GM19239 (cell line): ENCODE measurements at places on chromosomes 3 and 15.

- DNase-seq, result no peak
Measured at GRCh38 chr3:124601190-124601589, 129.1 kb upstream of the UMPS start.

GRCh38 chr15:99844150-99844549 is 110.9 kb upstream of the LYSMD4 start:
- no peak for DNase-seq

- DNase-seq, result no peak
Measured at GRCh38 chr15:90184119-90184785, 16.9 kb upstream of the SEMA4B start.

- no peak for DNase-seq
Measured at GRCh38 chr3:115615001-115615814, 8.1 kb upstream of the GAP43 start.

GRCh38 chr3:63762180-63762579 is 56.9 kb upstream of the C3orf49 start:
- DNase-seq, result no peak

DNA sequence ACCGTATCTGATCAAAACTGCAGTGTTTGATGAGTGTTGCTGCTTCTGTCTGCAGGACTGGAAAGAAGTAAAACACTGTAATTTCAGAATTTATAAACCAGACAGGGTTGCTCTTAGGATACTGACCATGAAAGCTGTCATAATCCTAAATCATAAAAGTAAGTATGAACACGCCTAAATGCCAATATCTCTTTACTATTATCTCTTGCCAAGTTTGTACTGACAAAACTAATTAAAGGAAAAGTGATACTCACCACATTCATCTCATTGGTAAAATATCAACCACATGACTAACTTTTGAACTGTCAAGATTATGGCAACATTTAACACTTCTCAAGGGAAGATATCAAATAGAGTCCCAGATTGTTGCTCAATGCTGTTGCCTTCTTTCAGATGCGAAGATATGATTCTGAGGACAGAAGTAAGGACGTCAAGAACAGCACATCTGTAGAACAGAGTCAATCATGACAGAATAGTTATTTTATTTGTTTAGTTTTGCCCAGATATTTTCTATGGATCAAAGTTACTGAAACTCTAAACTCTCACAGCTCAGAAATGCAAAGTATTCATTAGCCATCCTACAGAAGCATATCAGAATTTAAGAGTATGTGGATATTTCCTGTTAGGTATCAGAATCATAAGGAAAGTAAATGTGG is 61.4 kb upstream of the COL8A1 start:
- DNase-seq, result no peak

- DNase-seq, result no peak
Measured at GRCh38 chr3:13886593-13887129, 6.8 kb upstream of the WNT7A start.

DNA sequence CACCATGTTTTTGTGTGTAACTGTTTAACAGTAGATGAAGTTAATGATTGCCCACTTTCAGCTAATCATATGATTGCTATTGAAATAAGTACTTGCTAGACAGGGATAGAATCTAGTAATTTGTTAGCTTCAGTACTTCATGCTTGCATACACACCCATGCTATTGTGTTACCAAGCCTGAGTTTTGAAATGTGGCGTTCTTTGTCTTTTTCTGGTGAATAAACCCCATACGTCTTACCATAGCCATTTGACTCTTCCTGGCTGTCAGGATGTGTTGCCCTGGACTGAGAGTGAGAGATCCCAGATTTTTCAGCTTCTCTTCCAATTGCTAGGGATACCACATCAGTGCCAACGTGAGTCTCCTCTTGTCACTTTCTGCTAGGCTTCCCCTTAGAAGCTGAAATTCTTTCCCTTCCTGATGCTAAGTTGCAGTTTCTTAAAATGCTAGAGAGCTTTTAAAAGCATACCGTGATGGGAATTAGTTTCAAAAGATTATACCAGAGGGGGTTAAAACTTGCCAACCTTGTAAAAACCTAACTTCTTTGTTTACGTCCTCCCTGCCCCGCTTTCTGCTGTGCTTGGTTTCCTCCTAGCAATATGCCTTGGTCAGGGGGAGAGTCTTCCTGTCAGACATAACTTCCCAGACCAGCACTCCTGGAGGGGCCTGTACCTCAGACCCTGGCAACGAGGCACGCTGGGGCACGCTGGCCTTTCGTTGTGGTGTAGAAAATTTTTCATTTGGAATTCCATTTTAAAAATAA is 62.9 kb upstream of the ULK4 start:
- no peak for DNase-seq

- DNase-seq, result peak; percentile 57
Measured at GRCh38 chr3:63864008-63864964, 619 bp downstream of the ATXN7 start.

GRCh38 chr3:142888099-142888480 is 793 bp downstream of the PCOLCE2 start:
- no peak for DNase-seq

DNA sequence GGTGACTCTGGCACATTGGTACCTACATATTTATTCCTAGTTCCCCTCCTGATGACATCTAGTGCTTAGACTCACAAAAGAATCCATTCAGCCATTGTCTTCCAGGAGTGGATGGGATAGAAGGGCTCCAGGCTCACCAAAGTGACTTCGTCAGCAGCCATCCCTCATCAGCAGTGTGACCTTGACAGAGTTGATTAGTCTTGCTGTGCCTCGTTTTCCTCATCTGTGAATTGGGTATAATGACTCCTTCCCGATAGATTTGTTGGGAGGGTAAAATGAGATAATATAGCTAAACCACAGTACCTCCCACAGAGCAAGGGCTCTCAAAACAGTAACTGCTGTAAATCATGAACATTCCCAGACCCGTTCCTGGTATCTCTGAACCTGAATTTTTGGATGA is 10.7 kb downstream of the ACAN start:
- DNase-seq, result no peak

DNA sequence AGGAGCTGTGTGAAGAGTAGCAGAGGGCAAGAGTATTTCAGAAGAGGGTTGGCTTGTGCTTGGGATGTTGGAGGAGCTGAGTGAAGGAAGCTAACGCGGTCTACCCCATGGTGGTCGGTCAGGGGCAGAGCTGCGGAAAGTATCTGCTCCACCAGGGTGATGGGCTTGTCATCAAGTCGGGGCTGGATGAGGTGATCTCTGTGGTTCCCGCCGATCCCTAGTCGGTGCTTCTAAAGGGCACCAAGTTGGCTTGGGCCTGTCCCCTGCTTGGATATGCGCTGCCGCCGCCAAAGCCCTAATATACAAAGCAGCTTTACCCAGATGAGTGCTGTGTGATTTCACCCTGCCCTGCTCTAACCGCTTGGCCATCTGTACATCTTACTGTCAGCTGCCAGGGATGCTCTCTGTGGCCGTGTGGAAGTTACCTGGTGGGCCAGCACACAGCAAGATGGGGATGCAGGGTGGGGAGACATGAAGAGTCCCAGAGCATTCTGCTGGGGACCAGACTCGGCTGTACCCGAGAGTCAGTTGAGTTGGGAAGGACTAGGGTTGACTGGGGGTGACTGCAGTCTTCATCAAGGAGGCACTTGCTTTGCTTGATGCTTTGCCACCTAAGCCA is 226.1 kb upstream of the BHLHE40 start:
- DNase-seq, result no peak

DNA sequence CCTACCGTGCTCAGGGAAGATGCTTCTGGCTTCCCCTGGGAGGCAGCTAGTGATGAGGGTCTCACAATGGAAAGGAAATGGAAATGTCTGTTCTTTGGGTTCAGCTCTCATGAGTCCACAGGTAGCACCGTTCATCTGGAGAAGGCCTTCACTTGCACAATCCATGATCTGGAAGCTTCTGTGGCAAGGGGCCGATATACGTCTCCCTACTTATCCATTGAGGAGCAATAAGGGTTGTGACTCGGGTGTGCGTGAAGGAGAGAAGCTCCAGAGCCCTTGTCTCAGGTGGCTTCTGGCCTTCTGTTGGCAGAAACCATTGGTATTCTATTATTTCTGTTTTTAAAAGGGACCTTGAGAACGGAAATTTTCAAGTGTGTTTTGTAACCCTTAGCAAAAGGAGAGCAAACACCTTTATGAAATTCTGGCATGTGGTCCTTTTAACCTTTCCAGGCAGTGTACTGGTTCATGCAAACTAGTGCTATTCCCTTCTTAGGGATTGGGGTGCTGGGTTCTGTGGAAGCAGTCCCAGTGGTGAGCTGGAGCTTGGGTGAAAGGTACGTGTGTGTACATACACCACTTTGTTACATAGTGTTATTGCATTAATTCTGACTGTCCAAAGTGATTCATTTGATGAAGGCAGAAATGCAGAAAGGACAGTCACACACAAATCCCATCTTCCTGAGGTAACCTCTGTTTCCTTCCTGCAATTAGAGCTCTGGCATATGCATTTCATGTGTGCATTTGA is 32.5 kb downstream of the KLF13 start:
- DNase-seq, result no peak

- DNase-seq, result no peak
Measured at GRCh38 chr15:88776646-88777045, 26.6 kb upstream of the ACAN start.

GRCh38 chr3:106640353-106640752 is 736.9 kb upstream of the CCDC54 start:
- DNase-seq, result no peak

GRCh38 chr3:124845406-124845805 is 41.8 kb downstream of the ITGB5 start:
- DNase-seq, result no peak

DNA sequence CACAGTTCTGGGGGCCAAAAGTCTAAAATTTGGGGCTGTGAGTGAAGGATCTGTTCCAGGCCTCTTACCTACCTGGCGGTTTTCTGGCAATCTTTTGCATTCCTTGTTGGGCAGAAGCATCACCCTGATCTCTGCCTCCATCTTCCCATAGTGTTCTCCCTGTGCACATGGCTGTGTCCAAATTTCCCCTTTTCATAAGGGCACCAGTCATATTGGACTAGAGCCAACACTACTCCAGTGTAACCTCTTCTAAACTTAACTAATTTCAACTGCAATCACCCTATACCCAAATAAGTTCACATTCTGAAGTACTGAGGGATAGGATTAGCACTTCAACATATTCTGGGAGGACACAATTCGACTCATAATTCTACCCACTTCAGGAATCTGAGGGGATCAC is 85.0 kb downstream of the CCNL1 start:
- no peak for DNase-seq

GRCh38 chr3:48226939-48227338 is 3.6 kb downstream of the CAMP start:
- DNase-seq, result no peak

GRCh38 chr3:153657461-153657860 is 463.7 kb upstream of the ARHGEF26 start:
- no peak for DNase-seq

DNA sequence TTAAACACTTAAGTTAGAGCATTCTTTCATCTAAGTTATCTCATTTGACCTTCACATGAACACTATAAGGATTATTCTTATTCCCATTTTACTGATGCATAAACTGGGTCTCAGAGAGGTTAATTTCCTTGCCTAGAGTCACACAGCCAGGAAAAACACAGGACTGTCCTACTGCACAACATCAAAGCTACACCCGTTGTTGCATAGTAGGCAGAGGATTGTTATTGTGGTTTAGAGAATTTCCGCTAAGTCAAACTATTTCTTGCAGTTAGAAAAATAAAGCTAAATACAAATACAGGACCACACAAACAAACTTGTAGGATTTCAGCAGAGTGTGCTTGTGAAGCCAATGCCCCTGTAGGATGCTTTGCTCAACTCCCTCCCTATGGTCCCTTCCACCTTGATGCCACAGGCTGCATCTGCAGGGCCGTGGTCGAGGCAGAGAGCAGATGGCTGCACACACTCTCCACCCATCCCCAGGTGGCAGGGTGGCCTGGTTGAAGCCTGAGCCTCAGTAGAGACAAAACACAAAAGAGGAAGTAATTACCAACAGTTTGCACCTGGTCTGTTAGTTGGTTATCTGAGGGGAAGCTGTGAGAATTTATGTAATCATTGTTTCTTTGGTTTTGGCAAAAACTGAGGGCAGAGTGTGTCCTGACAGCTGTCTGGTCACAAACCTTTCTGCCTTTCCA is 41.1 kb upstream of the SKOR1 start:
- peak; percentile 54 for DNase-seq

- DNase-seq, result no peak
Measured at GRCh38 chr3:71051893-71052687, 531.4 kb downstream of the FOXP1 start.

- DNase-seq, result no peak
Measured at GRCh38 chr3:41441139-41441538, 241.8 kb downstream of the CTNNB1 start.

DNA sequence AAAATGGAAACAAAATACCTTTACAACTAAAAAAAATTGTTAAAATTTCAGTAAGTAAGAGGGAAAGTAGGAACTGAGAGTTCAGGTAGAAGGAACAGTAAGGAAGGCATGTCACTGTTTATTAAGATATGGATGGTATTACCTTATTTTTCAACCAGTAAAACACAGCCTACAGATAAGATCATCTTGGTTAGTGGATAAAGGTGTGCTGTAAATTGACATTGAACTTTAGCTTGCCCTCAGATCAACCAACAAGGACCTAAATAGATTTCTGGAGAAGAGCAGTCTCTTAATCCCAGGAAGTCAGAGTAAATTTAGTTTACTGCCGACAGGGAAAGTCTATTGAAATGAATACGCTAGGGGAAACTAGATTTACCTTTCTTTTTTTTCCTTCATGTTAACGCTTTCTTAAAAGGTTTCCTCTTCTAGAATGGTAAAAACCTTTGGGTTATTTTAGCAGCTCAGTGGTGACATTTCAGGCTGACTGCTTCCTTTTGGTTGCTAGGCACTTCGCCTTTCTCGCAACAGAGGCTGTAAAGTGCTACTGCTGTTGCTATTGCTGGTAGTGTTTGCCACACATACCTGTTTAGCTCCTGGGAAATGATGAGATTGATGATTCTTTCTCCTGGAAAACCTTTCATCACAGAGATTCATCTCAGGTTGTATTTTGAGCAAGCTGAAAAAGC is 12.9 kb downstream of the DZIP3 start:
- no peak for DNase-seq

- no peak for DNase-seq
Measured at GRCh38 chr3:64473466-64473865, 214.3 kb downstream of the ADAMTS9 start.

- no peak for DNase-seq
Measured at GRCh38 chr3:143525408-143525807, 322.9 kb downstream of the SLC9A9 start.

GRCh38 chr15:83310521-83311456 is 26.3 kb upstream of the BNC1 start:
- DNase-seq, result no peak

- DNase-seq, result no peak
Measured at GRCh38 chr15:72163719-72164118, 33.9 kb downstream of the GRAMD2A start.

GRCh38 chr15:101200181-101200580 is 51.7 kb downstream of the CHSY1 start:
- DNase-seq, result no peak

DNA sequence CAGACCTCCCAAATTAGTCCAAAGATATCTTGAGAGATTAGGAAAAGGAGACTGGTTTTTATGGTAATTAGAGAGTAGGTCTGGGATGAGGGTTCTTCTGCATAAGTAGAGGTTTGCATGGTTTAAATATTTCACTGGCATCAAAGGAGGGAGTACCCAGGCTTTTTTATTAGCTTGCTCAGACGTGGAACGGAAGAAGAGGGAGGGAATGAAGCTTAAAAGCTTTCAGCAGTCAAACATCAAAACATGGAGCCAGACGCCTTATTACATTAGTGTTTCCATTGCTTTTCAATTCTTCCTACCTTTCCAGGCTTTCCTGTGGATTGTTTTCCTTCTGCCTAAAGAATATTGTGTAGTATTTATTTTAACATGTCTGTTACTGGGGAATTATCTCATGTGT is 342.1 kb upstream of the SOX2 start:
- DNase-seq, result no peak

GRCh38 chr15:68421798-68422402 is 10.1 kb downstream of the ITGA11 start:
- no peak for DNase-seq
